NCI-H2081 (cell line): ENCODE measurements at places on chromosomes 3 and 15.

DNA sequence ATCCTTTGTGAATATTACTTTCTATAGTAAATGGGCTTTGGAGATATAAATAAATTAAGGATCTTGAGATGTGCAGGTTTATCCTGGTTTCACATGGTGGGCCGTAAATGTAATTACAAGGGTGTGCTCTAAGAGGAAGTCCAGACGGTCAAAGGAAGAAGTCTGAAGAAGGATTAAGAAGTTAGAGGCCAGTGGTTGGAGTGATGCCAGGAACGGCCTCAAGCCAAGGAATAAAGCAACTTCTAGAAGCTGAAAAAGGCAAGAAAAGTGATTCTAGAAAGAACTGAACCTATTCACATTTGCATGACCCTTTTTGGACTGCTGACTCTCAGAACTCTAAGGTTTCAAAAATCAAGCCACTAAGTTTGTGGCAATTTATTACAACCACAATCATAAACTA, 981.3 kb upstream of the ALCAM start:
- no peak for DNase-seq

- DNase-seq: peak; percentile 7
These were observed 20.1 kb upstream of the ZCWPW2 start for GRCh38 chr3:28328188-28329151.

DNA sequence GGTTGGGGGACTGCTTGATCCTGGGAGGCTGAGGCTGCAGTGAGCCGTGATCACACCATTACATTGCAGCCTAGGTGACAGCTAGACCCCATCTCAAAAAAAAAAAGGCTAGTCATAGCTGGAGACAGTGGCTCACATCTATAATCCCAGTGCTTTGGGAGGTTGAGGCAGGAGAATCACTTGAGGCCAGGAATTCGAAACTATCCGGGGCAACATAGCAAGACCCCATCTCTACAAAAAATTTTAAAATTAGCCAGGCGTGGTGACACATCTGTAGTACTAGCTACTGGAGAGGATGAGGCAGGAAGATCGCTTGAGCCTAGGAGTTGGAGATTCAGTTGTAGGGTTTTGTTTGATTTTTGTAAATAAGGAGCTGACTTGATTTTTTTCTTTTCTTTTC, 45.6 kb downstream of the KNL1 start:
- DNase-seq: no peak

- DNase-seq: no peak
These were observed 16.0 kb downstream of the TOMM70 start for GRCh38 chr3:100384733-100385525.
